ENCODE measurements at places on chromosomes 3 and 15. TPM values are rescaled to one million over a fixed set of nuclear protein-coding genes. Genes with fewer than 3 reads are reported as not detected.

Gene POC1A
- 24.8 TPM for total RNA-seq

Gene SPESP1
- 3.2 TPM for total RNA-seq

Gene SLC38A3
- total RNA-seq, result not detected

Gene CCR3
- total RNA-seq, result not detected

Data from uterine smooth muscle cell (primary cell).